ENCODE measurements at places on chromosomes 2 and 18. TPM values are rescaled to one million over a fixed set of nuclear protein-coding genes. Genes with fewer than 3 reads are reported as not detected.

IFT172 gene
- 21.8 TPM for total RNA-seq

TMEM131 gene
- 28.9 TPM for total RNA-seq

IL36RN gene
- total RNA-seq = not detected

GPR75 gene
- total RNA-seq = 0.82 TPM

SPC25 gene
- 0.60 TPM for total RNA-seq

CYBRD1 gene
- total RNA-seq = 48.4 TPM

SKA1 gene
- total RNA-seq = 0.44 TPM

MARCHF4 gene
- total RNA-seq = 0.08 TPM

CTNNA2 gene
- total RNA-seq = not detected

WDR35 gene
- 4.8 TPM for total RNA-seq

KLHL30 gene
- total RNA-seq = 17.3 TPM
